ENCODE measurements at places on chromosomes 5 and 9.

DNA sequence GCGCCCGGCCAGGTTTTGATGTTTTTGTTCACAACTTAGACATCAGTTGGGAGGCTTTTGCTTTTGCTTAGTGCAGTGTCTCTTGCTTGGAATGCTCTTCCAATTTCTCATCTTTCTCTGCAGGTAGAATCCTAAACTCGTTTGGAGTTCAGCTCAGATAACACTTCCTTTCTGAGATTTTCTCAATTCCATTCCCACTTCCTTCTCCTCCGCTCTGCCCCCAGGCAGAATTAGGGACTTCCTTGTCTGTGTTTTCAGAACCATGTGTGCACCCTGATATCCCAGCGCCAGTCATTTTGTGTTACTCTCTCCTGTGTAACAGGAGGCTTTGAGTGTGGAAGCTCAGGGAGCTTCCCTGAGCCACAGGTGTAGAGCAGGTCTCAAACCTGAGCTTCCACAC lies 171.0 kb downstream of the INSYN2B start:
- no peak for DNase-seq

DNA sequence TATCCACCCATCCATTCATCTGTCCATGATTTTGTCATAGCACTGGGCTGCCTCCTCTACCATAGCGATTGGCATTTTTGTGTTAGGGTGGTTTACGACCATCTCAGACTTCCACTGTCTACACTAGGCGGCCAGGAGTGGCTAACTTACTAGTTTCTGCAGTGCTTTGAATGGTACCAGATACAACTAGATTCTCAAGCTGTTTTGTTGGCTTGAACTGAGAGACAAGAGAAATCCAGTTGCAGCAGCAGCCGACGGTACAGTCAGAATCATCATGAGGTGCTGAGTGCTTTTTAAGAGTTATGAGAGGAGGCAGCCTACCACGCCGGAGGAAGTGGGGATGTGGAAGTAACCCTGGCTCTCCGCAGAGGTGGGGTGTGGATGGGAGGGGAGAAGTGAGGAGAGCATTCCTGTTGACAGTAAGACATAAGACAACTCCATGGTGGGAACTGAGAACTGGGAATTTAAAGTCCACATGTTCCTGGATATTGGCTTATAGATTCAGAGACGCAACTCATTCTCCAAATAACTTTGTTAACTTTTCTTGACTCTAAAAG lies 27.9 kb downstream of the COL5A1 start:
- DNase-seq = no peak

GRCh38 chr5:10372726-10373709 lies 19.5 kb downstream of the MARCHF6 start:
- no peak for DNase-seq

GRCh38 chr5:126865299-126865698 lies 88.4 kb downstream of the LMNB1 start:
- DNase-seq = no peak

- DNase-seq = no peak
Observed at GRCh38 chr5:110769000-110769681, 30.3 kb downstream of the SLC25A46 start.

DNA sequence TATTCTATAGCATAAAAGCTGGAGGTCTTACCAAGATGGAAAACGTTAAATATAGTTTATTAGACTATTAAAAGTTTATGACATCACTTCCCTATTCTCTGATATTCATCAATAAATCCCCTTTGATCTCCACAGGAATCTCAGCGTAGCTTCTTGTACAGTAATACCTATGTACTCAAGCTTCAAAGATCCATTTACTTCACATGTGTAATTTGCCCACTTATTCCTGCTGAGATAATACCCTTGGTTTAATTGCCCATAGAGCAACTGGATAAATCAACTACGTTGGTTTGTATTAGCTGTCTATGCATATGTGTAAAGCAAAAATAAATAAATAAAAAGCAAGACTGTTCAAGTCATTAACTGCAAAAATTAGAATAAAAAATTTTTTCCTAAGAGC lies 219.7 kb downstream of the EFNA5 start:
- DNase-seq = no peak

- no peak for DNase-seq
Observed at GRCh38 chr5:55900068-55900467, 48.9 kb downstream of the IL31RA start.

DNA sequence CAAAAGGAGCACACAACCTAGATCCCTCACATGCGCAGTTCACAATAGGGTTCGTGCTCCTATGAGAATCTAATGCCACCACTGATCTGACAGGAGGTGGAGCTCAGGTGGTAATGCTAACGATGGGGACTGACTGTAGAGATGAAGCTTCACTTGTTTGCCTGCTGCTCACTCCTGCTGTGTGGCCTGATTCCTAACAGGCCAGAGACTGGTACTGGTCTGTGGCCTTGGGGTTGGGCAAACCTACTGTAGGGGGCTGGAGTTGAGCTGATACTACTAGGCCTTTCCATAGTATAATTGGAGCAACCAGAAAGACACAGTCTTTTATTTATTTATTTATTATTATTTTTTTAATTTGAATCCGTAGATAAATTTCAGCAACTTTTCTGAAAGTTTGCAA lies 5.3 kb downstream of the LNPEP start:
- no peak for DNase-seq

DNA sequence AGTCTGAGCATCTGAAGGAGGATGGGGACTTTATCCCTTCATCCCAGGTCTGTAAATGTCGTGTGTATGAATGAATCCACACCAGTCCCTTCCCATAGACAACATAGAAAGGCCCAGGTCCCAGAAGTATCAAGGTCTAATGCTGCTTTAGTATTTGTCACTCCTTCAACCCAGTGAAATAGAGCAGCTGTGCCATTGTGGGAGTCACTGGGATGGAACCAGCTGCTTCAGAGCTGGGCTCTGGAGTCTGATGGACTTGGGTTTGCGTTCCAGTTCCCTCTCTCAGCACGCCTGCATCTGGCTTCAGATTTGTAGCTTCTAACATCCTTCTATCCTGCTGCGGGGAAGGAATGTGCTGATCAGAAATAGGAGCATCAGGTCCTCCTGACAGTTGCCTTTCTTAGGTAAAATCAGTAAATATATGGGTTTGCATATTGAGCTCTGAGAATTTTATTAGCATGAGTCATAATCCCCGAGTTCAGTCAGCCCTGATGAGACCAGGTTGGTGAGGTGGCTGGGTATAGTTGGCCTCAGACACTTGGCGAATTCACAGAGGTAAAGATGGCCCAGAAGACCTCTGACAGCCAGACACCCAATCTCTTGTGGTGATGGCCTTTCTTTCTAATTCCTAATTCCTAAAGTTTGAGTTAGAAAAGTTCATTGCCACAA lies 10.1 kb downstream of the ACO1 start:
- DNase-seq = no peak

DNA sequence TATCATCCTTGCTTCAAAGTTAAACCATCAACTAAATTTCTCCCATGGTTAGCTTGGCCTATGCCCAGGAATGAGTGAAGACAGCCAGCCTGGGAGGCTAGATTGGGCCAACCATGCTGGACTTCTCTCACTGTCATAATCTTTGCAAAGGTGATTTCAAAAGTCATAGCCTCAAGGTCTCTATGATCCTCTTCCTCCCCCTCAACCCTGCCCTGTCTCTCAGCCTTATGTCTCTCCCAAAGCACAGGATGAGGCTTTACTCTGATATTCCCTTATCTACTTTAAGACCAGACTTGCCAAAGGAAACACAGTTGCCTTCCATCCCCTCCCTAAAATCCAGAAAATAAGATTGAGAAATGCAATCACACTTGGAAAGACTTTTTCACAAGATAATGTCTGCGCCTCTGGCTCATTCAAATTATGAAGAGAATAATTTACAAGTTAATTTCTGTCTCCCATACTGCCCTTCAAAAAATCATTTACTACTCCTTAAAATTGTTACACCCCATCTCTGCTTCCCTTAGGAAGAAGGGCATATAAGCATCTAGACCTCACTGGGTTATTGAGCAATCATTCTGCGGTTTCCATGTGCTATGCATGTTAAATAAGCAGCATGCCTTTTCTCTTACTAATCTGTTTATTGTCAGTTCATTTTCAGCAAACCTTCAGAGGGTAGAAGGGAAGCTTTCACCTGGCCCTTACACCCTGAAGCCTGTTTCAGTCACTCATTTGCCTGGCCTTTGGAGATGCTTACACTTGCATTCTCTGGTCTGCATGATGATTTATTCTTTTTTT lies 113.8 kb upstream of the ANKRD55 start:
- no peak for DNase-seq

- no peak for DNase-seq
Observed at GRCh38 chr5:73299665-73300336, 126.8 kb downstream of the TMEM174 start.

DNA sequence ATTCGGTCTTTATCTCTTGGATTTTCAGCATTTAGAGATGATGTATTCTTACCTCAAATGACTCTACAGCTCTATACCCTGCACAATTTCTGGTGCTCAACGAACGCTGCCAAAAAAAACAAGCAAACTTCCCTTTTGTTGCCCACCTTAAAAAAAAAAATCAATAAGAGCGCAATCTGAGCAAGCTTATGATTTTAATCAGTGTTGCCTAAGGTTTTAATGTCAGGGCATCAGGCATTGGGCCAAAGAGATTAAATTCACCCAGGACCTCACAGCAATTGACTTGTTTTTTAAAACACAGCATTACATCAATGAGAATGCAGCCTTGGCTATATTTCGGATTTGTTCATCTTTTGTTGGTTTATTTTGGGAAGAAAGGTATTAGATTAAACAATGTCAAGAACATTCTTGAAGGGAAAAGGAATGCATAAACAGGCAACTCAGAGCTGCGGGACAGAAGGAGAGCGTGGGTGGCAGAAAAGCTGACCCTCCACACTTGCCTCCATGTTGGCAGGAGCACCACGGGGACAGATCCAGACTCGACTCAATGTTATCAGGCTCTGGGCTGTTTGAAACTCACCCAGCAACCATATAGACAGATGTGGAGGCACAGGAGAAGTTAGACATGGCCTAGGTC lies 127.5 kb upstream of the DAPK1 start:
- DNase-seq = no peak

GRCh38 chr5:36950586-36951457 lies 74.3 kb downstream of the NIPBL start:
- no peak for DNase-seq

- no peak for DNase-seq
Observed at GRCh38 chr5:177389241-177390169, 5.3 kb downstream of the SLC34A1 start.

- DNase-seq = no peak
Observed at GRCh38 chr5:170741801-170742200, 41.7 kb upstream of the GABRP start.

DNA sequence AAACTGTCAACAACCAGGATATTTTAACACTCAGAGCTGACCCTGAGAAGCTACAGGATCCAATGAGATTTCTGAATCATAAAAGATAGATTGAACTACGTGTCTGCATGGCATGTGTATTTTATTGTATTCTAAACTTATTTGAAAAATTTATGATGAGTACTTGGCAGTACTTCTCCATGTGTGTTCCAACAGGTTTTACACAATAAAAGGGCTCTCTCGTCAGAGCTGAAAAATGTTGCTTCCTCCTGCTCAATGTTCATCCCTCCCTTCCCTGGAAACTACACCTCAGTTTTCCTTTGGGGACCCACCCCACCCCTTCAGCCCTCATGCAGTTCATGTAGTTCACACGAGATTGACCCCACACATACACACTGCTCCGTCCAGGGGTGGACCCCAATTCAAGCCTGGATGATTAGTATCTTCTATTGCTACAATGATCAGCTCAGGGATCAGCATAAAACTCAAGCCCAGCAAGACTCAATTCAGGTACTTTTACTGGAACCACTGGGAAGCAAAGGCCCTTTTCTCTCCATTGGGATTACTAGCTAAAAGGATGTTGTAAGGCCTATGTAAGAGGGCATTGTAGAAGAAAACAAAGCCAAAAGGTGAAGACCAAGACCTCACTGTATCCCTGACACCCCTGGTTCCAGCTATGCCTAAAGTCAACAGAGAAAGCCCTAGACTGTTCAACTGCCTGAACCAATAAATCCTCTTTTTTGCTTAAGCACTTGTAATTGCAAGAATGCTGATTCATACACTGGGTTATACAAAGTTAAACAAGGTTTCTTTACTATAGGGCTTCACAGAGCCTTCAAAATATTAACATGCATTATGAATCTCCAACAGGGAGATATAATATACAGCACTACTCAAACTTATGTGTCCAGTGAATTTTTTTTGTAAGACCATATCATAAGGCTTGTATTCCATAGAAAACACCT lies 112.6 kb downstream of the SAXO1 start:
- DNase-seq = no peak

- DNase-seq = no peak
Observed at GRCh38 chr5:89711526-89711925, 698.0 kb downstream of the CETN3 start.

GRCh38 chr9:12681620-12682019 lies 11.6 kb upstream of the TYRP1 start:
- no peak for DNase-seq

DNA sequence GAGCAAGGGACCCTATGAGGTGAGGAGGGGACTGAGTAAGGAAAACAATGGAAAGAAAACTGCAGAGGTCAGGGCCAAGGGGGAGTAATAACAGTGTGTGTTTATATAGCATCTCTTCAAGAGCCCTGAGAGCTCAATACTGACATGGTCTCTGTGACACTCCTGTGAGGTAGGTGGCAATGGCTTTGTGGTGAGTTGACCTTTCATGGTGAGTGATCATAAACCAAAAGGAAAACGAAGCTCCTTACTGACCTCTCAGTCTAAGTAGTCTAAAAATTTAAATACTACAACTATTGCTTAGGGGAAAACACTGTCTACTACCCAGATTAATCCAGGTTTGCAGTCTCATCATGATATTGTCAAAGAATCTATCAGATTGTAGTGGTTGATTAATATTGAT lies 130.9 kb downstream of the SNCAIP start:
- DNase-seq = no peak

DNA sequence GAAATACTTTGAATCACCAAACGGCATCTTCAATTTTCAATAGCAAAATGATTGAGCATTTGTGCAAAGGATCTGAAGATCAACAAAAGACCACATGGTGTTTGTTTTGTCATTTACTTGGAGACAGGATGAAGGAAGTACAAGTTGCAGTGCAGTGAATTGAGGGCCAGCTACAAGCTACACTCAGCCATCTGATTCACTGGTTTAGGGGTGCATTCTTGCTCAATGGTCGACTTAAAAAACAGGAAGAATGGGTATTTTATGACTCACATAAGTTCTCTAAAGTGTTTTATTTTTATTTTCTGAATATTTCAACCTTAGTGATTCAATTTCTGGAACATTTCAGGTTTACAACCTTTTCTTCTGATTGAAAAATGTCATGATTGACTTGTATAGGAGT lies 412.1 kb upstream of the ADAMTSL1 start:
- no peak for DNase-seq

All from memory B cell (primary cell).